ENCODE measurements at places on chromosomes 16 and 17. TPM values are rescaled to one million over a fixed set of nuclear protein-coding genes. Genes with fewer than 3 reads are reported as not detected.
A peak's percentile ranks its signal among the peaks of the same experiment; 100 is the strongest.

DNA sequence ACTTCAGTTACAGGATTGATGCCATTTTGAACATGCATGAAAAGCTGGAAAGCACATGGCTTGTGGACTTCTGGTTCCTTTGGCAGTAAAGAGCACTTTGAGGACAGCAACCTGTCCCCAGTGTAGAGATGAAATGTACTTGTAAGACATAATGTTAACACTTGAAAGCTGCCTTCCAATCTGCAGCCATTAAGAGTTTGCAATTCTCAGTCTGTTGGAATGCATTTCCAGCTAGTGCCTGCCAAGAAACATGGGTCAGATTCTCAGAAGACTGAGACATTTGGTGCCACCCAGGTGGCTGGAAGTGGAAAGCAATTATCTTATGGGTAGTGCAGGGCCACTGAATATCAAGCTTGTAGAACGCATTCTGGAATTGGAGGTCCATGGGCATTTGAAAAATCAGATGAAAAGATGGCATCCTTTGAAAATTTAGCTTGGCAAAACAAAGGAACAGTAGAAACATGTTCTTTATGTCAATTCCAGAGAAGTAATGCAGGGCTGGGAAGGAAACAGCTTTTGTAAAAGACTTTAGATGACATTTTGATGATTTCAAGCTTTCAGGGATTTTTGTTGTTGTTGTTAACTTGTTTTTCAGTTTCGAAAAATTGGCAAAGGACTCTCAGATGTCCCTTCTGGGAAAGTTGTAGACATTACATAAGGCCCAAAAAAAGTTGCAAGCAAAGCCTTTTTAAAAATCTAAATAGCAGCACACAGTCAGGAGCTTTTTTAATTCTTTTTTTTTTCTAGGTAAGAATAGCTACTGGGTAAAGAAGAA is 147.0 kb downstream of the ABCA8 start:
- H3K36me3 ChIP-seq: no peaks in the 10 kb centered on the region
- H3K4me3 ChIP-seq: no peak overlapping the region
- no peak for DNase-seq
- H3K27me3 ChIP-seq: no peaks in the 10 kb centered on the region
- H3K27ac ChIP-seq: no peak overlapping the region
- no peaks in the 10 kb centered on the region for H3K4me1 ChIP-seq

ASPHD1 gene
- polyA plus RNA-seq: 0.23 TPM

SLC2A4 gene
- not detected for polyA plus RNA-seq

- no peak overlapping the region for H3K4me3 ChIP-seq
- peaks cover 49% of the 10 kb centered on the region for H3K36me3 ChIP-seq
- no peaks in the 10 kb centered on the region for H3K4me1 ChIP-seq
- no peak overlapping the region for H3K27ac ChIP-seq
- no peak for DNase-seq
- H3K27me3 ChIP-seq: no peaks in the 10 kb centered on the region
Observed at GRCh38 chr17:8832711-8833352, 33.7 kb upstream of the MFSD6L start.

- no peak for DNase-seq
- no peak overlapping the region for H3K27ac ChIP-seq
- no peak overlapping the region for H3K4me3 ChIP-seq
- no peaks in the 10 kb centered on the region for H3K4me1 ChIP-seq
Observed at GRCh38 chr17:47013341-47013740, 34.3 kb upstream of the RPRML start.

GRCh38 chr16:72908362-72909167 is 139.4 kb downstream of the ZFHX3 start:
- DNase-seq: no peak
- H3K4me1 ChIP-seq: no peaks in the 10 kb centered on the region
- no peaks in the 10 kb centered on the region for H3K27me3 ChIP-seq
- H3K4me3 ChIP-seq: no peak overlapping the region

DNA sequence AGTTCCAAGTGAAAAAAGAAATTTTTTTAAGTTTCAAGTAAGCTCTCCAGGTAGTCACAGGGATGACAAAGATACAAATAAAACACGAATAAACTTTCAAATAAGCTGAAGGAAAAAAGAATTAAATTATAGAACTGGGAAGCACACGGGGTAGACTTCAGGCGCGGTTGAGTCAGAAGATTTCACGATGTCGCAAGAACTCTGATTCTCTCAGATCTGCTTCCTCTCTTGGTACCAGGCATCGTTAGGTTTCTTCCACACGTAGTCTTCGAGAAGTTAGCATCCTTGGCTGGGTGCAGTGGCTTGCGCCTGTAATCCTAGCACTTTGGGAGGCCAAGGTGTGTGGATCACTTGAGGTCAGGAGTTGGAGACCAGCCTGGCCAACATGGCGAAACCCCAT is 784.1 kb upstream of the RBFOX1 start:
- H3K4me3 ChIP-seq: no peak overlapping the region
- H3K27ac ChIP-seq: no peak overlapping the region

- H3K4me1 ChIP-seq: no peaks in the 10 kb centered on the region
- no peaks in the 10 kb centered on the region for H3K36me3 ChIP-seq
- H3K27me3 ChIP-seq: no peaks in the 10 kb centered on the region
- no peak for DNase-seq
Observed at GRCh38 chr16:3566990-3567389, 10.2 kb downstream of the NLRC3 start.

GRCh38 chr17:76830987-76831715 is 37.1 kb upstream of the MGAT5B start:
- H3K4me1 ChIP-seq: no peaks in the 10 kb centered on the region
- no peaks in the 10 kb centered on the region for H3K27me3 ChIP-seq
- DNase-seq: no peak
- no peak overlapping the region for H3K27ac ChIP-seq

GRCh38 chr17:79779084-79779529 is 1.2 kb downstream of the CBX2 start:
- no peak for DNase-seq
- H3K4me1 ChIP-seq: peaks cover 11% of the 10 kb centered on the region
- H3K27ac ChIP-seq: no peak overlapping the region
- peak overlapping the region; percentile 75 for H3K4me3 ChIP-seq
- no peaks in the 10 kb centered on the region for H3K36me3 ChIP-seq

DNA sequence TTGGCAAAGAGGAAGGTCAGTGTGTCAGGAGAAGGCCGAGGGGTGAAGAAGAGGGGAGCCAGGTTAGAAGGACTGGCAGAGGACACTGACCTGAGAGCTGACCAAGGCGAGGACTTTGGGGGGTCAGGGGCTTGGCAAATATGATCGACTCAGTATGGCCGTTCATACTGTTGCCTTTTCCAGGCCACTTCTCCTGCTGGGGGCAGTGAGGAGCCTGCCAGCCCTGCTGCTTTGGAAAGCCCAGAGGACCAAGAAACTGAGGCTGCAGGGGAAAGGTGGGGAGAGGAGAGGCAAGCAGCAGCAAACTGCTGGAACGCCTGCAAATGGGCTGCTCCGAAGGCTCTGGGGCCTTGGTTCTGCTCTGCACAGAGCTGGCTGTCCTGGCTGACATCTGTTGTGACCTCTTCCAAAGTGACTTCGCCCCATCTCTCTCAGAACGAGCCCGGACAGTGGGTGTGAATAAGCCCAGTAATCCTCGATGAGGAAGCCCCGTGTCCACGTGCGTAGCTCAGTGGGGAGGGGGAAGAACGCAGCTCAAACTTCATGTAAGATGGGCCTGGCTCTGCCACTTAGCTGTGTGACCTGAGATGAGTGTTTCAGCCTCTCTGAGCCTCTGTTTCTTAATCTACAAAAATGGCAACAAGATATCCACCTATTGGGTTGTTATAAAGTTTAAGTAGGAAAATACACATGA is 111.3 kb downstream of the SALL1 start:
- no peak for DNase-seq
- H3K27ac ChIP-seq: no peak overlapping the region
- no peaks in the 10 kb centered on the region for H3K36me3 ChIP-seq
- no peak overlapping the region for H3K4me3 ChIP-seq
- no peaks in the 10 kb centered on the region for H3K4me1 ChIP-seq
